ENCODE measurements at places on chromosomes 4 and X. TPM values are rescaled to one million over a fixed set of nuclear protein-coding genes. Genes with fewer than 3 reads are reported as not detected.
A peak's percentile ranks its signal among the peaks of the same experiment; 100 is the strongest.

TMEM156 gene
- not detected for total RNA-seq

SATL1 gene
- not detected for total RNA-seq

ARHGAP10 gene
- 51.8 TPM for total RNA-seq

RNF150 gene
- total RNA-seq = 37.1 TPM

- no peaks in the 10 kb centered on the region for H3K4me1 ChIP-seq
- no peak overlapping the region for H3K27ac ChIP-seq
- no peaks in the 10 kb centered on the region for H3K36me3 ChIP-seq
- H3K27me3 ChIP-seq = no peaks in the 10 kb centered on the region
- H3K4me3 ChIP-seq = no peak overlapping the region
Measured at GRCh38 chr4:92184566-92184965, 119.2 kb upstream of the GRID2 start.

- no peak for DNase-seq
- no peaks in the 10 kb centered on the region for H3K36me3 ChIP-seq
- H3K4me3 ChIP-seq = no peak overlapping the region
- H3K27me3 ChIP-seq = no peaks in the 10 kb centered on the region
Measured at GRCh38 chrX:134738445-134738844, 80.2 kb upstream of the PLAC1 start.

GRCh38 chr4:184748251-184748652, 14.4 kb upstream of the CENPU start:
- peaks cover 46% of the 10 kb centered on the region for H3K4me1 ChIP-seq
- H3K36me3 ChIP-seq = no peaks in the 10 kb centered on the region
- peak; percentile 88 for DNase-seq
- H3K27ac ChIP-seq = peak overlapping the region; percentile 89

DNA sequence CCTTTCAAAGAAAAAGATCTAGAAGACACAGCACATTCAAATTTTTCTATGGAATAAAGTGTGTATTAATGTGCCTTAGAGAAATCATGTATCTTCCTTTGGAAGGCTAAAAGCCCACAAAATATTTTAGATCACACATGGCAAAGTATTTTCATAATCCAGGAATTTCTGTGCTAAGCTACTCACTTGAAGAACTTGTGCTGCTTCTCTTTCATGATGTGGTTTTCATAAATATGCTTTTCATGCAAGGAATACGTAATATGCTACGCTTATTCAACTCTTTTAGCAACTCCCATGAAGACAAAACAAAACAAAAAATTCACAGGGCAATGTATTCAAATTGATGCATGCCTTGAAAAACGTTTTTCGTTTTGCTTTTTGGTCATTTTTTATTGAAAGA, 125.6 kb downstream of the ARHGAP24 start:
- H3K4me3 ChIP-seq = no peak overlapping the region
- no peak for DNase-seq
- no peaks in the 10 kb centered on the region for H3K27me3 ChIP-seq
- no peaks in the 10 kb centered on the region for H3K36me3 ChIP-seq

- no peak for DNase-seq
- no peaks in the 10 kb centered on the region for H3K4me1 ChIP-seq
- H3K27me3 ChIP-seq = peaks cover 6% of the 10 kb centered on the region
- H3K27ac ChIP-seq = no peak overlapping the region
Measured at GRCh38 chrX:39019056-39019455, 217.8 kb downstream of the MID1IP1 start.

DNA sequence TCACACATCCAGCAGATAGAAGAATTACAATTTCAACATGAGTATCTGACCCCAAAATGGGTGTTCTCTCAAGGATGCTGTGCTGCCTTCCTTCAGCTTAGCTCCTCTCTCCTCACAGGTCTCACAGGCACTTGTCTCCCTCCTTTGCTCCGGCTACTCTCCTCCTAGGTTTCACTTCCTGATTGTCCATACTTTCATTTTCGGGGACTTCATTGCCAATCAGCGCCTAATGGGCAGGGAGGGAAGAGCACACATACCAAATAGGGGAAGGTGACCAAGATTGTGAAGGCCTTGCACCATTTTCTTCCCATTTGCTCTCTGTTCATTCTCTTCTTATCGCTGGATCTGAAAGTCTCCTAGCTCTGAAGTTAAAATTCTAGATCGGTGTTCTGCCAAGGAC, 125.4 kb upstream of the EOLA2 start:
- no peaks in the 10 kb centered on the region for H3K4me1 ChIP-seq
- no peak for DNase-seq
- H3K27me3 ChIP-seq = no peaks in the 10 kb centered on the region
- H3K4me3 ChIP-seq = no peak overlapping the region

DNA sequence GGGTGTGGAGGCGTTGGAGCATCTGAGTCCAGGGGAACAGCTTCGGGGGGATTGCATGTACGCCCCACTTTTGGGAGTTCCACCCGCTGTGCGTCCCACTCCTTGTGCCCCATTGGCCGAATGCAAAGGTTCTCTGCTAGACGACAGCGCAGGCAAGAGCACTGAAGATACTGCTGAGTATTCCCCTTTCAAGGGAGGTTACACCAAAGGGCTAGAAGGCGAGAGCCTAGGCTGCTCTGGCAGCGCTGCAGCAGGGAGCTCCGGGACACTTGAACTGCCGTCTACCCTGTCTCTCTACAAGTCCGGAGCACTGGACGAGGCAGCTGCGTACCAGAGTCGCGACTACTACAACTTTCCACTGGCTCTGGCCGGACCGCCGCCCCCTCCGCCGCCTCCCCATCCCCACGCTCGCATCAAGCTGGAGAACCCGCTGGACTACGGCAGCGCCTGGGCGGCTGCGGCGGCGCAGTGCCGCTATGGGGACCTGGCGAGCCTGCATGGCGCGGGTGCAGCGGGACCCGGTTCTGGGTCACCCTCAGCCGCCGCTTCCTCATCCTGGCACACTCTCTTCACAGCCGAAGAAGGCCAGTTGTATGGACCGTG, 2.2 kb downstream of the AR start:
- DNase-seq = no peak
- no peaks in the 10 kb centered on the region for H3K27me3 ChIP-seq
- peaks cover 14% of the 10 kb centered on the region for H3K4me1 ChIP-seq

DNA sequence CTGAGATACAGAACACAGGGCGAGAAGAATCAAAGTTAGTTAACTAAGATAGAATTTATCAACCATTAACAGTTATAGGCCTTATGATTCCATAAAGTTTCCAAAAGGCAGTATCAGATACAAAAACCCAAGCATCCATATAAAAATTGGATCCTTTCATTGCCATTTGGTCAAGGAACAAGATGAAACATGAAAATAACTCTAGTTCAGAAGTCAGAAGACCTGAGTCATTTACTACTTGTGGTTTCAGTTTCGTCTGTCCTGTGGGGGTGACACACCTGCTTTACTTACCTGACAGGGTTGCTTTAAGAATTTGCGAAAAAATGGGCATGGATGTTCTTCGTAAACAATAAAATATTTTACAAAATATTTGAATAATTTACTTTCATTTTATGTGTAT, 130.8 kb downstream of the ANAPC10 start:
- H3K4me1 ChIP-seq = no peaks in the 10 kb centered on the region
- no peak overlapping the region for H3K27ac ChIP-seq
- H3K36me3 ChIP-seq = no peaks in the 10 kb centered on the region
- DNase-seq = no peak
- no peaks in the 10 kb centered on the region for H3K27me3 ChIP-seq

DNA sequence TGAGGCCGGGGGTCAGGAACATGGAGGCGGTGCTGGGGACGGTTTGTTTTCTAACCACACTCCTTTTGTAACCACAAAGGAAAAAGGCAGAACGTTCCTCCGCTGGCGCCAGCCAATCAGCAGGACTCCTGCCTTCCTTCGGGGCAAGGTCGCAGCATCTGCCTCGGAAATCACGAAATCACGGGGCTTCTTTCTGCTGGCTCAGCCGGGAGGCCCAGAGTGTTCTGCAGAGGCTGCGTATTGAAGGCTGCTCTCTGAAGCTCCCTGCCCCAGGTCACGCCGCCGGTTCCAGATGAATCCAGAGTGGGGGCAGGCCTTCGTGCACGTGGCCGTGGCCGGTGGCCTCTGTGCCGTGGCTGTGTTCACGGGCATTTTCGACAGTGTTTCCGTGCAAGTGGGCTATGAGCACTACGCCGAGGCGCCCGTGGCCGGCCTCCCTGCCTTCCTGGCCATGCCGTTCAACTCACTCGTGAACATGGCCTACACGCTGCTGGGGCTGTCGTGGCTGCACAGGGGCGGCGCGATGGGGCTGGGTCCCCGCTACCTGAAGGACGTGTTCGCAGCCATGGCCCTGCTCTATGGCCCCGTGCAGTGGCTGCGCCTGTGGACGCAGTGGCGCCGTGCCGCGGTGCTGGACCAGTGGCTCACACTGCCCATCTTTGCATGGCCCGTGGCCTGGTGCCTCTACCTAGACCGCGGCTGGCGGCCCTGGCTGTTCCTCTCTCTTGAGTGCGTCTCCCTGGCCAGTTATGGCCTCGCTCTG, 9.4 kb downstream of the TMEM187 start:
- no peaks in the 10 kb centered on the region for H3K36me3 ChIP-seq
- no peaks in the 10 kb centered on the region for H3K27me3 ChIP-seq

DNA sequence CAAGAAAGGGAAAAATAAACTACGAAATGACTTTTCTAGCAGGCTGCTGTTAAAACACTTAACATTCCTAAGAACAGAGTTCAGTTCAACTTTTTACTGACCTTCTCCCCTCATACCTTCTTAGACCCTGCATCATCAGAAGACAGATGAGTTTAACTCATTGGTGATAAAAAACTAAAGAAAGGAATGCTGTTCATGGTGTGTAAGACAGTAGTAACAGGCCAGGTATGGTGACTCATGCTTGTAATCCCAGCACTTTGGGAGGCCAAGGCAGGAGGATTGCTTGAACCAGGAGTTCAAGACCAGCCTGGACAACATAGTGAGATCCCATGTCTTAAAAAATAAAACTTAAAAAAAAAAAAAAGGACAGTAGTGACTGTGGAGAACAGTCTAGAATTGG, 16.2 kb downstream of the RBM47 start:
- no peak for DNase-seq
- no peaks in the 10 kb centered on the region for H3K36me3 ChIP-seq
- H3K4me1 ChIP-seq = no peaks in the 10 kb centered on the region
- H3K4me3 ChIP-seq = no peak overlapping the region
- no peak overlapping the region for H3K27ac ChIP-seq
- no peaks in the 10 kb centered on the region for H3K27me3 ChIP-seq

- DNase-seq = no peak
- H3K27me3 ChIP-seq = no peaks in the 10 kb centered on the region
- H3K27ac ChIP-seq = no peak overlapping the region
- H3K4me1 ChIP-seq = no peaks in the 10 kb centered on the region
- H3K4me3 ChIP-seq = no peak overlapping the region
- no peaks in the 10 kb centered on the region for H3K36me3 ChIP-seq
Measured at GRCh38 chr4:119053245-119053644, 82.4 kb upstream of the MYOZ2 start.

- no peaks in the 10 kb centered on the region for H3K4me1 ChIP-seq
- no peak within 1 kb of the TSS for H3K4me3 ChIP-seq
- no peak within 1 kb of the TSS for H3K27ac ChIP-seq
- H3K27me3 ChIP-seq = no peaks in the 10 kb centered on the region
- no peaks in the 10 kb centered on the region for H3K36me3 ChIP-seq
Measured at GRCh38 chrX:155997436-155997835, at the start of gene IL9R. Gene IL9R (plus strand): TSS chrX:155997696. CDS start chrX:155997760, 64 bp downstream.

GRCh38 chrX:39497702-39498265, 600.0 kb downstream of the BCOR start:
- no peaks in the 10 kb centered on the region for H3K36me3 ChIP-seq
- no peaks in the 10 kb centered on the region for H3K27me3 ChIP-seq
- H3K4me3 ChIP-seq = no peak overlapping the region
- H3K4me1 ChIP-seq = no peaks in the 10 kb centered on the region
- DNase-seq = no peak
- no peak overlapping the region for H3K27ac ChIP-seq

GRCh38 chr4:79851625-79852304, 221.3 kb downstream of the ANTXR2 start:
- no peaks in the 10 kb centered on the region for H3K27me3 ChIP-seq
- H3K4me1 ChIP-seq = peaks cover 11% of the 10 kb centered on the region
- no peak for DNase-seq
- no peaks in the 10 kb centered on the region for H3K36me3 ChIP-seq
- H3K4me3 ChIP-seq = no peak overlapping the region

GRCh38 chr4:70670332-70671014, 4.2 kb upstream of the JCHAIN start:
- H3K4me3 ChIP-seq = no peak overlapping the region
- H3K4me1 ChIP-seq = peaks cover 4% of the 10 kb centered on the region
- H3K36me3 ChIP-seq = no peaks in the 10 kb centered on the region
- DNase-seq = no peak

DNA sequence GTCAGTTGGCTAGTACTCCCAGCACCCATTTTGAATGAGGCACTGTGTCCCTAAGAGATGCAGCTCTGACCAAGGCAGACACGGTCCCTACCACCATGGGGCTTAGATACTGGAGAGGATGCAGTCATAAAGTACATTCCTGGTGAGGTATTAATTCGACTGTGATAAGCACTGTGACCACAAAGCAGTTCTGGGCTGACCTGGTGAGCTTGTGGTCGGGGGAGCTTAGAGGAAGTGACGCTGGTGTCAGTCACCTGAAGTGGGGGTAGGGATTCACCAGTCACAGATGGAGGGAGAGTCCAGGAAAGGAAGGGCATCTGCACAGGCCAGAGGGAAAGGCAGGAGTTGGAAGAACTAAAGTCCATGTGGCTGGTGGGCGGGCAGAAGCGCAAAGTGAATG, 15.8 kb upstream of the CLTRN start:
- no peak for DNase-seq
- peaks cover 24% of the 10 kb centered on the region for H3K4me1 ChIP-seq
- no peak overlapping the region for H3K4me3 ChIP-seq

GRCh38 chr4:2231082-2231481, 10.8 kb downstream of the HAUS3 start:
- no peaks in the 10 kb centered on the region for H3K27me3 ChIP-seq
- no peak overlapping the region for H3K27ac ChIP-seq
- no peak for DNase-seq
- peaks cover 54% of the 10 kb centered on the region for H3K36me3 ChIP-seq
- no peak overlapping the region for H3K4me3 ChIP-seq

DNA sequence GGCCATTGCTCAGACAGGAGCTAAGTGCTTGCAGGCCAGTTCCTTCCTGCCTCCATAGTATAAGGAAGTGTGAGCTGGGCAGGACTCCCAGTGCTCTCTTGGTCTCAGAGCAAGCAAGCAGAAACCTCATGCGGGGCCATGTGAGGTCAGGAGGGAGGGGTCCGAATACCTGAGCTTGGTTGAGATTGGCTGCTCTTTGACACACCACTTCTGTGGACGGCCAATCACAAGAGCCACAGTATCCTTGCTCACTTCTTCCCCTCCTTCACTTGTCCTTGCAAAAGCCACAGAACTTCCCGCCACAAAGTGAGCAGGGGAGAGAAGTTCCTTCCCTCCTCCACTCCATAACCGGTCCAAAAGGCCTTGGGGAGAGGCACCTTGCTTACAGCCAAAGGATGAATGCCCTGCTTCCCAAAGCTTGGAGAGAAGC, 56.7 kb downstream of the PRPS1 start:
- no peak overlapping the region for H3K4me3 ChIP-seq
- peak overlapping the region; percentile 83 for H3K27ac ChIP-seq
- peaks cover 21% of the 10 kb centered on the region for H3K4me1 ChIP-seq
- H3K27me3 ChIP-seq = peaks cover 3% of the 10 kb centered on the region

DNA sequence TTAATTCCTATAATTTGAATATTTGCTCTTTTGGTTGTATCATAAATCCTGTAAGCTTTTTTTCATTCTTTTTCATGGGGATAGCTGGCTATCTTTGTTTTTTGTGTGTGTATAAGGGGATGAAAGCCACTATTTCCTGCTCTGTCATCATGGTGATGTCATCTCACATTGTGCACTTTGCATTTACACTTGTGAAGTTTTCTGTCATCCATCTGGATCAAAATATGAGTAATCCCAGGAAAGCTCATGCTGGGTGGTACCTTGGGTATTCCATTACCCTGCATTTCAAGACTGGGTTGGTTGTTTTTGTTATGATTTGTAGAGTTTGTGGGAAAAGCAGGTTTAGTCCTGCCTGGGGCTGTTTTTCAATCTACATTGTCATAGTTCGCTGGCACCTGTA, 367.3 kb downstream of the CHIC1 start:
- H3K27ac ChIP-seq = no peak overlapping the region
- no peak for DNase-seq
- H3K4me3 ChIP-seq = no peak overlapping the region
- no peaks in the 10 kb centered on the region for H3K27me3 ChIP-seq
- H3K4me1 ChIP-seq = no peaks in the 10 kb centered on the region

All from stomach (tissue), 19 donors.